Right renal cortex interstitium (tissue), 3 donors: ENCODE measurements at places on chromosomes 5 and 9. TPM values are rescaled to one million over a fixed set of nuclear protein-coding genes. Genes with fewer than 3 reads are reported as not detected.

The CCDC152 gene
- 15.4 TPM for polyA plus RNA-seq

The SH2D3C gene
- polyA plus RNA-seq, result 15.1 TPM

DNA sequence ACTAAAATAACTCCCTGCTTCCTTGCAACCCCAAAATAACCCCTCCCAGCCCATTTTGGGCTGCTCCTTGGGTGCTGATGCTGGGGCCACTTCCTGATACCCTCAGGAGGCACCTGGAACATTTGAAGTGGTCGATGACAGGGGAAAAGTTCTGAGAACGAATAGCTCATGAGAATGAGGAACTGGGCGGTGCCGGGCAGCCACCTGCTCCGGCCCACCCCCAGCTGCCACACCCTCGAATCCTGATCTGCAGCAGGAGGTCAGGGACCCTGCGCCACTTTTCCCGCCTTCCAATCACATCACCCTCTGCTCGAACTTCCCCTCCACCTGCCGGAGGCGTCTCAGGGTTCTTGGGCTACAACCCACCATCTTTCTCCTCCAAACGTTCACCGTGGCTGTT lies 19.7 kb downstream of the HRH2 start:
- DNase-seq, result no peak

DNA sequence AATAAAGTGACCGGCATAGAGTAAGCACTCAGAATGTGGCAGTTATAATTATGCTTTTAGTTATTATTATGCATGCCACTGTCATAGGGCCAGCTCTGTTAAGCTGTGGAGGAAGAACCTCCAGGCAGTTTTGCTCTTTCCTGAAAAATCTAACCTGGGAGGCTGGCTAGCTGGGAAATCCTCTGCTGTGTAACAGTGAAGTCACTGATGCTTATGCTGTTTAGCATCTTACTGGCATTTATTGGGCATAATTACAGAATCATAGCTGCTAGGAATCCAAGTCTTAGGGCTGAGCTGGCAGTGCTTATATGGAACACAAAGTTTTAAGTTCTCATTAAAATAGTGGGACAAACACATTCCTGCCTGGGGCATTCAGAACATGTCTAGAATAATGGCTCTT lies 5.5 kb upstream of the GSN start:
- DNase-seq, result no peak

DNA sequence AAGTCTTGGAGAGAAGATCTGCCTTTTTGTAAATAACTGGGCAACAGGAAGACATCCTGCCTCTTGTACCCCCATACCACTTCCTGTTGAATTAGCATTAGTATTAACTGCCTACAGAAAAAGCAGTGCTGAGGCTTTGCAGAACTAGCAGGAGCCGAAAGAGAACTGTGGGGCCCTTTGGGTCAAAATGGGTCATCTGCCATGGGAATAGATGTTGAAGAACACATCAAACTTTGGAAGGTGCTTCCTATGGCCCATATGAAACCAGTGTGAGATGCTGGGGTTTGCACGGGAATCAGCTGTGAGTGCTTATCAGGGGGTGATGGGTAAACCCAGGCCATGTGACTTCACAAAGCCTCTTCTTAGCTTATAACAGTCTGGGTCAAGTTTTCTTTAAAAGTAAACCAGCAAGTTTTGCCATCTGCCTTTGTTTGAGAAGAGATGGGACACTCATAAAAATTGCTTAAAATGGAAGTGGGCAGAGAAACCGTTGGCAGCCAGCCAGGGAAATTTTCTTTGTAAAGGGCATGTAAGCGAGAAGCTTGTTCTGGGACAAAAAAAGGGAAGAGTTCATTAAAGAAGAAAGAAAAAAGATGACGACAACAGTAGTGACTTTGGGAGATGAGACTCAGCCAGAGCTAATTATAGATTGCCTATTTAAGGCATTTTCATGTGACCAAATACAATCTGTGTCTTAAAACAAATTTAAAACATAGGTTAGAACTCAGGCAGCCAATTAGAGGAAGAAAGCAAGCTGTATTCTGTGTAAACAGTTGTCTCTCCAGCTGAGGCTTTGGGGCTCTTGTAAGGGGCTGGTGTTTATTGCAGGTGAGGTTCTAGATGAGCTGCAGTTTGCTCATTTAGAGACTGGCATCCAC lies 4.4 kb downstream of the SLC25A25 start:
- no peak for DNase-seq

The GPR150 gene
- not detected for polyA plus RNA-seq

DNA sequence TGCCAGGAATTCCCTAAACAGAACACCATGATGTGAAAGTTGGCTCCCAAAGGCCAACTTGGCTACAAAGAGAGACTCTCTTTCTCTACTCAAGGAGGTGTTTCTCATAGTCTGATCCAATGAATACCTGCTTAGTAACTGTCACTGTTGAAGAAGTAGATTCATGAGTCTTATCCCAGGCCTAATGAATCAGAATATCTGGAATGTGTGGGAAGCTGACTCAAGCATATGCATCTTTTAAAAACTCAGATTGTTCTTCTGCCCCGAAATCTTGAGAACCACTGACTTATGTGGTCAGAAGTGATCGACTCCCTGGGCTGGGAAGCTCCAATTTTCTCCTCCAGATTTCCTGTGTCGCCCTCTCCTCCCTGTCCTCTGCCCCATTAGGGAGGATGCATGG lies 345.6 kb downstream of the PLK2 start:
- DNase-seq, result no peak

DNA sequence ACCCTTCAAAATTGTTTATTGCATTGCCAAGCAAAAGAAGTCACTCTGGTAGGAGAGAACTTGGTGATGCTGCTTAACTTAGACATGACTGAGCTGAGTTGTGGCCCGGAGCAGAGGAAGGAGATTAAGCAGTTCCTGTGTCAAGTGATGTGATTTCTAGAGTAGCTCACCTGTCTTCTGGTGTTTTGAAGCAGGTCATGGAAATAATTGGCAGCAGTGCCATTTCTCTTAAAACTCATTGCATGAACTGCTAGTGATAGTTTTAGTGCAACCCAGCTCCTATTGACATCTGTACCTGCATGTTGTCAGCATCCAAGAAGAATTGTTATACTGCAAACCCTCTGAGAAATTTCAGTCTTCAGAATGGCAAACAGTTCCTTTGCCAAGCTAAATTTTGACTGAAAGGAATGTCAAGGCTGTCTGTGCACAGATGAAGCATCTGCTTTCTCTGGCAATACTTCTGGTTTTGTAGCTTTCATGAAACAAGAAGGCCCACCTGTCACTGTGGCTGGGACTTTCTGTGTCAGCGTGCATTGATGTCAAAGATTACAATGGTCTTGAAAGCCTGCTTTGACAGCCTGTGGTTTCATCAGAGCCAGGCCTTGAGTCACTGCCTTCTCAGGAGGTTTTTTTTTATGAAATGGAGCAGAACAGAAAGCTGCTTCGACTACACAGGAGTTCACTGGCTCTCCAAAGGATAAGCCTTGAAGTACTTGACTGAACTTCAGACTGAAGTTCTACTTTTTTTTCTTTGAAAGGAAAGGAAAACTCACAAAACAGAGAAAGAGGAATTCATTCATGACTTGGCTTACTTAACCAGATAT lies 90.6 kb downstream of the RALGPS1 start:
- no peak for DNase-seq

- DNase-seq, result no peak
Observed at GRCh38 chr9:15725953-15726352, 173.1 kb downstream of the CCDC171 start.

- DNase-seq, result no peak
Observed at GRCh38 chr9:124964056-124964455, 23.2 kb upstream of the GOLGA1 start.

- DNase-seq, result no peak
Observed at GRCh38 chr5:81482595-81482994, 88.7 kb upstream of the ACOT12 start.

DNA sequence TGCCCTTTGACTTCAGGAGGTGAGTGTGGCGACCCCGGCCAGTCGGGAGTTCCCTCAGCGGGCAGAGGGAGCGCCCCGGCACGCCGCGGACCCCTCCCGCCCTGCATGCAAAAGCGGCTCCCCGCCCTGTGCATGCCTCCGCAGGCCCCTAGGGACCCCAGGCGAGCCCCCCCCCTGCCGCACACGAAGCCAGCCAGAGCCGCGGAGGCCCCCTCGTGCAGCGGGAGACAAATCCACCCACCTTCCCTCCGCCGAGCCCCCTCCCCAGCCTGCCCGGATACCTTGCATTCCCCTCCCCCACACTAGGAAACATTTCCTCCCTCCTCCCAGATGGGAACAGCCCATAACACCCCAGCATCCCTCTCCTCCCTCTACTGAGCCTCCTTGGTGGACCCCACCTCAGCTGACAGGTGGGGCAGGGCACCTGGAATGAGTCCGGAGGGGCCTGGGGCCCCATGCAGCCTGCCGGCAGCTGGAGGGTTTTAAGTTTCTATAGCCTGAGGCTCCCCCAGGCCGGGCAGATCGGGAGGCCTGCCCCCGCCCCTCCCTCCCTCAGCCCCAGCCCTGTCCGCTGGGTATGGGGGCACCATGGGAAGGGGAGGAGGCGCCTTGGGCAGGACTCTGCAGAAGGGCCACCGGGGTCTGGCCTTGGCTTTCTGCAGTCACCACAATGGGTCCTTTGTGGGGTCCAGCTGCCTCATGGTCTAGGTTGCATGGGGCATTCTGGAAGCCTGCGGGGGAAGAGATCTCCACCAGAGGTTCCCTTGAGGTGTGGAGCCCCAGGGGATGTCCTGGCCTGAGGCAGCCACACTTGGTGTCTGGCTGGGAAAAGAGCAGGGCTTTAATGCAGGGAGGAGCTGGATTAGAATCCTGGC lies 601 bp downstream of the ERGIC1 start:
- no peak for DNase-seq

The PCA3 gene
- polyA plus RNA-seq, result 0.67 TPM

GRCh38 chr5:112551419-112552032 lies 132.4 kb upstream of the EPB41L4A start:
- peak; percentile 56 for DNase-seq

DNA sequence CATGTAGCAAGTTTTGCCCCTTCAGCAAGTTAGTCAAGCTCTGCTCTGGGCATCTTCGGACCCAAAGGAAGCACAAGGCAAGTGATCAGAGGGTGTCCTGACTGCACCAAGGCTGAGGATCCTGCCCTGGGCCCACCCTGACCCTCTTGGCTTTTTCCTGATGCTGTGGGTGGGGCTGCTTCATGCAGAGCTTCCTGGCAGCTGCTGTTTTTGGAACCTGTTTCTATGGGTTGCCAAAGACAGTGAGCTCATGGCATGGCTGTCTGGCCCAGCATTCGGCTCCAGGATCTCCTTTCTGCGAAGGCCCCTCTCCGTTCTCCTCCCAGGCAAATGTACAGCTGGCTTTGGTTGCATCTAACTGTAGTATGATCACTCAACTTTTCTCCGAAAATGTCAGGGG lies 497.9 kb downstream of the ARHGEF28 start:
- DNase-seq, result no peak

- no peak for DNase-seq
Observed at GRCh38 chr5:82855893-82856550, 221.2 kb downstream of the TMEM167A start.

DNA sequence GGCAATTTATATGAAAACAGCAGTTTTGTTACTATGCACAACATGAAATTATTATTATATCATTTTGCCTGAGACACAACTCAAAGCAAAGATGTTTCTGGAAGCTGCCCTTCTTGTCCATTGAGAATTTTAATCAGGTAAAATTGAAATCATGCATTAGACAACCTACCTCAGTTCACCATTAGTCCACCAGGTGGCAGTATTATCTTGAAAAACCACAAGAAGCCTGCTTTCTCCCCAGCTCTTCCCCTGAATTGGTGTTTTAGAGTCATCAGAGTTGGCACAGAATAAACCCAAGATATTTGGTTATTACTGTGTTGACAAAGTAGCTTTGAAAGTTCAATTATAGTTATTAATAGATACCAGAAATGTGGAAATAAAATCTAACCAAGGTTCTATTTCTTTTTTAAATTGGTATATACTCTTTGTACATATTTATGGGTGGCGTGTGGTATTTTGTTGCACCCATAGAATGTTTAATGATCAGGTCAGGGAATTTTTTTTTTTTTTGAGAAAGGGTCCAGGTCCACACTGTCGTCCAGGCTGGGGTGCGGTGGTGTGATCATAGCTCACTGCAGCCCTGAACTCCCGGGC lies 25.7 kb downstream of the UTP15 start:
- peak; percentile 47 for DNase-seq

GRCh38 chr9:134403682-134404301 lies 77.5 kb downstream of the RXRA start:
- DNase-seq, result no peak

The ADAMTS12 gene
- polyA plus RNA-seq, result 14.8 TPM

GRCh38 chr5:6468870-6469269 lies 20.2 kb downstream of the UBE2QL1 start:
- no peak for DNase-seq

- DNase-seq, result no peak
Observed at GRCh38 chr5:75678155-75678554, 39.1 kb downstream of the POC5 start.

- no peak for DNase-seq
Observed at GRCh38 chr9:120267929-120268328, 312.0 kb downstream of the CDK5RAP2 start.

DNA sequence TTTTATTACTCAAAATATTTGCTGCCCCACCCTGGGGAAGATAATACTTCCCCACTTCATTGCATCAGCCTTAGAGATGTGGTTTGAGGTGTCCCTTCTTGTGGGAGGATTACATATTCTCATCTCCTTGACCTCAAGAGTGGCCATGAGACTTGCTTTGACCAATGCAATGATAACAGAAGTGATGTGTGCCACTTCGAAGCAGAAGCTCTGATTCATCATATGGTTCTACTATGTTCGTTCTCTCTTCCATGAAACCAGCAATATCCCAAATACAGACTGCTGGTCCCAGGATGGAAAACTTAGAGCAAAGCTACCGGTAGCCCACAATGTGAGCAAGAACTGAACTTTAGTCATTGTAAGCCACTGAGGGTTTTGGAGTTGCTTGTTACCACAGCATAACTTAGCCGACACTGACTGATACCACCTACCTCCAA lies 92.0 kb downstream of the THBS4 start:
- DNase-seq, result no peak

DNA sequence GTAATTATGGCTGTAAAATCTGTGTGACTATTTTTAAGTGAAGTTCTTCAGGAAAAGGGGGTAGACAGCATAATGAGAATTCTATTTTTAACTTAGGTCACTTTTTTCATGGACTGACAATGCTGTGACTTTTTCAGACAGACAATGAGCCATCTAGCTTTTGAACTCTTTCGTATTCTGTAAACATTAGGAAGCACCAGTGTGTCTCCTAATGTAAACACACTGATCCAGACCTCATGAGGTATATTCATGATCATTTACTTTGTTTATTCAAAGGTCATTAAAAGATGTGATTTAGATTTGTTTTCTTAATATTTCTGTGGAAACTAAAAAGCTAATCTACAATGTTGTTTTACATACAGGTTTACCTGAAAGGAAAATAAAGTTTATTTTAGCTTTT lies 352.6 kb downstream of the ADGRV1 start:
- DNase-seq, result no peak

The RNF183 gene
- 6.6 TPM for polyA plus RNA-seq

DNA sequence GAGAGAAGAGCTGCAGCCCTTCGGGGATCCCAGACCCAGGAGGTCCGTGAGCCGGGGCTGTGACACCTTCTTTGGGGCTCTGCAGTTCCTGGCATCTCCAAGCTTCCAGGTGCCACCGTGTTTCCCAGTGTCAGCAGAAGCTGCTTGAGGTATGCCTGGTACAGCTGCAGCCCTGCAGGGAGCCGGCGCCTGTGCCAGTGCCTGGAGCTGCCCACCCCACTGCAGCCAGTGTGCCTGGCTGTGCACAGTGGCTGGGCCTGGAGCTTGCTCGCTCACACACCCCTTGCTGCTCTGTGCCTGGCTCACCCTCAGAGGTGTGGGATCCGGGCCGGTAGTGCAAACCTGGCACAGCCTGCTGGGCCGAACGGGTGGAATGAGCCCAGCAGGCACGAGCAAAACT lies 65.5 kb downstream of the NACC2 start:
- DNase-seq, result no peak

- no peak for DNase-seq
Observed at GRCh38 chr5:153347611-153348010, 142.9 kb upstream of the GRIA1 start.

The BNC2 gene
- polyA plus RNA-seq, result 8.4 TPM
